NCI-H510A (cell line): ENCODE measurements at places on chromosomes 7 and 10.

DNA sequence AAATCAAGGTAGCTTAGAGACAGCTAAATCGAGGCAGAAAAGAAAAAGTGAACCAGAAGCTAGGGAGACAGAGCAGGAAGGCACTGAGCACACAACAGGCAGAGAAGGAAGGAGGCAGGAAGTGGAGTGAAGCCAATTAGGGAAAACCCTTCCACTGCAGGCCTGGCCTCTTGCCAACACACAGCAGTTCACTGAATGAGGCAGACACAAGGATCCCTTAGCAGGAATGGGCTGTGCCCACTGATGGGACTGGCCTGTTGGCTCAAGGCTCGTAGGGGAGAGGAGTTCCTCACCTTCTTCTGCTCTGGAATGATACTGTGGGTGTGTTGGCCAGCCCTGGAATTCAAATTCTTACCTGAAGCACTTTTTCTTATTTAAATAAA lies 220.3 kb upstream of the STK17A start:
- DNase-seq = no peak

DNA sequence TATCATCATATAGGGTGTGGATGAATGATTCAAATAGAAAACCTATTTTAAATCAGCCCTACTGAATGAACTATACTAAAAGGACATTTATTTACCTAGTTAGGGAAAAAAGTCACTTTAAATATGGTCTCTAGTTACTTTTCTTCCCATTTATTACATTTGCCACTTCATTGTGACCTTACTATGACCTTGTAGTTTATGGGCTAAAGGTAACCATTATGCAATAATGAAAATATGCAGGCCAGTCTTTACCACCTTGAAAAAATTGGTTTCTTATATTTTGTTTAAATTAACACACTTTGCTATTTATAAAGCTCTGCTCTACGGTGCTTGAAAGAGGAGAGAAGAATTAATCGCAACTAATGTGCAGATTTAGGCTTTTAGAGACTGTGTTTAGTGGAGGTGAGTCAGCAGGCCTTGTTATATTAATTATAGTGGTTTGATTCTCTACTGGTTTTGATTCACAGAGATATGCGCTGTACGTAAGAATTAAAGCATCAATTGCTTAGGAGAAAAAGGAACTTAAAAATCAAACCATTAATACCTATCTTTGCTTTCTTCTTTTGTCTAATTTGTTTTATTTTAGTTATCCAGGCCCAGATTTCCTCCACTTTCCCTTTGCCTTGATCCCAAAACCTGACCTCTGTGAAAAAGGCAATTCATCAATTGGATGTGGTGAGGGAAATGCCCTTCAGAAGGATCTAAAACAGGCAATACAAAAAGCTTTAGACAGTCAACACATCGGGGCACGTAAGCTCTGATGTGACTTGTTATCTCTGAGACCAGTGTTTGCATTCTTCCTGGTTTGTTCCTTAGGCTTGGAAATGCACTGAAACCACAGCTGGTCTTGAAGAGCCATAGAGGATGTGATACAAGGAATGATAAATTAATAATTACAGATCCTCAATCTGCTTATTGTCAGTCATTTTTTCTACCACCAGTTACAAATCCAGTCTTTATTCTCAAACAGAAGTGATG lies 141.2 kb upstream of the HDAC9 start:
- DNase-seq = no peak

DNA sequence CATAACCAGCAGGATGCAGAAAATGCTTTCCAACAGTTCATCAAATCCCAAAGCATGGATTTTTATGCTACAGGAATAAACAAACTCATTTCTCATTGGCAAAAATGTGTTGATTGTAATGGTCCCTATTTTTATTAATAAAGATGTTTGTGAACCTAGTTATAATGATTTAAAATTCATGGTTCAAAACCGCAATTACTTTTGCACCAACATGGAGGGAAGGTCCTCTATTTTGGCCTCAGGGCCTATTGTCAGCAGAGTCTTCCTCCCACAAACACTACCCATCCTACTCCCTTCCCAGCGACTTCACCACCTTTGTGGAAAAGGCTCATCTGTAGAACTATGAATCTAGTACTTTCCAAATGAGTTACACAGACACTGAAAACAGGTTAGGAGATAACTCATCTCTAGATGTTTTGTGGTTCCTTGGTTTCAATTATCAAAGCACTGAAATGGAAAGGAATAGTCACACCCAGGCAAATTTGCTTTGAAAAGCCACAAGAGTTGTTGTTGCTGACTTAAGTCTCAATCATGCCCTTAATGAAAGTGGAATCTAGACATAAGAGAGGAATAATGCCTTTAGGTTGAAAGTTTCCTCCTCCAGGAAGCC lies 59.4 kb upstream of the FRMD4A start:
- DNase-seq = no peak

- DNase-seq = no peak
Measured at GRCh38 chr10:104329735-104330134, 8.5 kb downstream of the ITPRIP start.

- no peak for DNase-seq
Measured at GRCh38 chr10:102601639-102602038, 42.6 kb upstream of the TRIM8 start.

GRCh38 chr7:150439967-150440366 lies 10.5 kb upstream of the GIMAP8 start:
- no peak for DNase-seq

- no peak for DNase-seq
Measured at GRCh38 chr7:112411186-112411795, 39.0 kb upstream of the IFRD1 start.

- DNase-seq = no peak
Measured at GRCh38 chr10:110355922-110356627, 51.4 kb upstream of the SMNDC1 start.

DNA sequence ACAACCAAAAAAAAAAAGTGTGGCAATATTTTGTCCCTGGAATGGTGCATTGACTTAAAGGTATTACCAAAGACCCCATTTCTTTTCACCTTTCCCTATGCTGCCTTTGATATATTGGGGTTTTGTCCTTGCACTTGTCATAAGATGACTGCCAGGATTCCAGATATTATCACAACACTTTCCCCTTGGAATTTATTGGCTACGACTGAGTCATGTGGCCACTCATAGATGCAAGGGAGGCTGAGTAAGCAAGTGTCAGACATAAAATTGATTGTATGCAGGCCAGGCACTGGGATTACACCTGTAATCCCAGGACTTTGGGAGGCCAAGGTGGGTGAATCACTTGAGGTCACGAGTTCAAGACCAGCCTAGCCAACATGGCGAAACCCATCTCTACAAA lies 83.6 kb downstream of the PPP1R3C start:
- DNase-seq = no peak

DNA sequence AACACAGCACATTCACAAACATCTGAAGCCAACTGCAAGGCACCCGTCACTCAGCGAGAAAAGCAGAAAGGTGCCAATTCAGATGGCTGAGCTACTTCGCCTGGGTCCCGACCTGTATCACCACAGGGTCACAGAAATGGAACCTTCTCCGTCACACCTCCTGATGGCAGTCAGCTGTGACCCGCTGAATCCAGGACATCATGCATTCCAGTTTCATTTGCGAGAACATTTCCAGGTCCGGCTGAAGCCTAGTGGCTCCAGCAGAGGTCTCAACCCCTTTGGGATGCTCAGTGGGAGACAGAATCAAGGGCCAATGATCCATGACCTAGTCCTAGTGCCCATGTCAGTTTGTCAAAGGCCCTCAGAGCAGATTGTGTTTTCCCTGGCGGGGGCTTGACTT lies 193.6 kb upstream of the KLF14 start:
- no peak for DNase-seq

DNA sequence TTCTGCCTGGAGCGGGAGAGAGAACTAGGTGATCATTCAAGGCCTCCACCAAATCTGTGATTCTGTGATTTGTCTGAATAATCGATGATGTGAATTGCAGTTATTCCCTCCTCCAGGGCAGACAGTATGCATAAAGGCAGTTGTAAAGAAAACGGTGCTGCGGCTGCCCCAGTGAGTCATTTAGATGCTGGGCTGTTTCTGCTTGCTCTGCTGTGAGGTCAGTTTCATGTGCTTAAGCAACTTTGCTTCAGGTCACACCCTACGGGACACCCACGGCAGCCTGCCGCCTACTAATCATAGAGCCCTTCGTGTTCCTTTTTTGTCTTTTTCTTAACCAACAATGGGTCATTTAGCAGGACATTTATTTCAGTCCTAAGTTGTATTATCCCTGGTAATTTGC lies 158.1 kb upstream of the PITRM1 start:
- DNase-seq = no peak

- no peak for DNase-seq
Measured at GRCh38 chr10:47246406-47247147, 53.4 kb upstream of the GDF10 start.

DNA sequence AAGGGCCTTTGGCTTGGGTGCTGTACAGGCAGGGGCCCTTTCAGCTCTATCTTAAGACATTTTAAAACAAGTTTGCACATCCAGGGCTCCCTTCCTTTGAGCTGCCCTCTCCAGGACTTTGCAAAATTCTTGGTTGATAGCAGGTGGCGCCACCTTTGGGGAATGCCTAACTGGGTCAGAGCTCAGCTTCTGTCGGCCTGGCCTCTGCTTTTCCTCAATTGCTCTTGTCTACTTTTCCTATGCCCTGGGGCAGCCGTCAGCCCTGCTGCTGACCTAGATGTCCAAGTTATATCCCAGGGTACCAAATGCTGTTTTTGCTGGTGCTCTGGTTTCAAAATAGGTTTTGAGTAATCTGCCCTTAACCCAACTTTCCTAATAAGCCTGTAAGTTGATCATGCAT lies 65.8 kb downstream of the APBB1IP start:
- DNase-seq = no peak

DNA sequence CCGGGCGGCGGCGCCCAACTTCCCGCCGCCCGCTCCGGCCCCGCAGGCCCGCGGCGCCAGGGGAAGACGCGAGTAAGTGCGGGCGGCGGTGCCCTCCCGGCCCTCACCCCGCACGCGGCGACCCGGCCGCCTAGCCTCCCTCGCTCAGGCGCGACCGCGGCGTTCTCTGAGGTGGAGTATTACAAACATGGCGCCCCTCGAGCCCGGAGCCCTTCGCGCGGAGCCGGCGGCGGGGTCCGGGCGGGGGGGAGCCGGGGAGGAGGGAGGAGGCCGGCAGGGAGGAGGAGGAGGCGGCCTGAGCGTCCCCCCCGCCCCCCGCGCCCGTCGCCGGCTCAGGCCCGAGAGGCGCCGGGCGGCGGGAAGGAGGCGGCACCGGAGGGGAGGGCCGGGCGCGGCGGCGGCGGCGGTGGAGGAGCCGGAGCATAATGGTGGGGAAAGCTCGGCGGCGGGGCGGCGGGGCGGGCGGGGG lies at the start of gene ZMYND11:
Gene ZMYND11 (plus strand): TSS at position 324 of the 469 bp plus-strand sequence. CDS start 44,558 bp downstream, outside the sequence.
- DNase-seq = peak; percentile 17

GRCh38 chr7:44470135-44470479 lies 20.4 kb downstream of the NUDCD3 start:
- DNase-seq = no peak

DNA sequence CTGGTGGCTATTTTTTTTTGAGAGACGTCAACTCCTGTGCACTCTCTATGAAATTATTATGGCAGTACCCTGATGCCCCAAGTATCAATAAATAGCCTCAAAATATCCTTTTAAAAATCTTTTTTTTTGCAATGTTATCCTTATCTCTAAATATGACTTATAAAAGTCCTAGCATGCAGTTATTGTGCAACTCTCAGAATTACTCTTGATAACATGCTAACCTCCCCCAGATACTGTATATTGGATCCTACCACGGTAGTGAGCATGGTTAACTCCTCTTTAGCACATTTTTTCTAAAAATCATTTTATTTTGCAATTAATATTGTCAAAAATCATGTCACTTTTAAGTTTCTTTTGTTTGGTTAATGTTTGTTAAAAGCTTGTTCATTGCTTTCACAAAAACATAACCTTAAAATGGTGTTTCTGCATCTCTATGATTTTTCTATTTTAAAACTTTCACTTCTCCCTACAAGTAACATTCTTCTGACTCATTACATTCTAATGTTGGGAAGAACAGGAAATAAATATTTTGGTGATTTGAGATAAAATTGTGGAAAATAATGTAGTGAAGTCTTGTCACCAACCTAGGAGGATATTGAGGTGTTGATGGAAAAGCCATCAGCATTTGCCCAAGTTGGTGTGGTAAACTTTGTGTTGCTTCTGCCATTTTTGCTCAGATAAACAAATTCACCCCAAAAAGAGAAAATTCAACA lies 42.1 kb upstream of the ADRA2A start:
- DNase-seq = no peak

- DNase-seq = no peak
Measured at GRCh38 chr10:102752934-102753664, 9.4 kb downstream of the WBP1L start.

DNA sequence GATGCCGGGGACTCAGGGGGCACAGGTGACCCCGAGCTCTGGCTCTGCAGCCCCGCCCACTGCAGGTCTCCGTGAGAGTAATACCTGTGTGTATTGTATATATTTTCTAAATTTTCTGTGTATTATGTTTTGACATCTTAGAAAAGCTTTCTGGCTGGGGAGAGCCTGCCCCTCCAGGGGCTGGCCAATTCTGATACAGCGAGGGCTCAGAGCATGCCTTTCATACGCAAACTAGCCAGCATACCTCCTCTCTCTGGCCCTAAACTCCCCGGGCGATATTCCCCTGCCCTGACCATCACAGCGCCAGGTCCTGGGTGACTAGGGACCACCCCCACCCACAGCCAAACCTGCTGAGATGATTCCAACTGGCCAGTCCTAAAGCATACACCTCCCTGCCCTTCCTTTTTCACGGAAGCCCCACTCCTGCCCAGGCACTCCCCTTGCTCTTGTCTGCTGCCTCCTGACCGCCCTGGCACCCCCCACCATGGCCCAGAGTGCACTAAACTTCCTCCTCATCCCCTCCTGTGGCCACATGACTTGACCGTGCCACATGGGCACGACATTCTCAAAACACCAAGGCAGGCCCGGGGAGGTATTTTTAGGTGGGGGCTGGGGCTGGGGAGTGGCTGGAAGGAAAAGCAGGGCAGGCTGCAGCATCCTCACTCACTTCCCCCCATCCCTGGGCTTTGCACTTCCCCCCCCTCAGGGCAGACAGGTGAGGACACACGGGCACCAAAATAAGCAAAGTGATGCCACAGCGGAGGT lies 61.5 kb downstream of the INSIG1 start:
- no peak for DNase-seq

DNA sequence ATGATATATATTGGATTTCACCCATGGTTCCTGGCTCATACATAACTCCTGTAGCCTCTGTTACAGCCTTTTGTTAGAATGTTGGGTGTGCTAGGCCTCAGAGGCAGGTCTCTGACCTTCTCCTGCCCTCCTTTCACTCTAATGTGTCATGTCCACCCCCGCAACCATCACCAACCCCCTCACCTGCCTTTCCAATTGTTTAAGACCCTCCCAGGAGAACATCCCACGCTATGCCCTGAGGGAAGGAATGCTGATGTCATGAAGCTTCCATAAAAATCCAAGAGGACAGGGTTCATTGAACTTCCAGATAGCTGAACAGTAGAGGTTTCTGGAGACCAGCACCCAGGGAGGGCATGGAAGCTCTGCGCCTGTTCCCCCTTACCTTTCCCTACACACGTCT lies 30.8 kb upstream of the C10orf67 start:
- DNase-seq = no peak
